ENCODE measurements at places on chromosomes 11 and 22.

GRCh38 chr11:10857459-10857708 is 469 bp downstream of the ZBED5 start:
- no peak for DNase-seq

DNA sequence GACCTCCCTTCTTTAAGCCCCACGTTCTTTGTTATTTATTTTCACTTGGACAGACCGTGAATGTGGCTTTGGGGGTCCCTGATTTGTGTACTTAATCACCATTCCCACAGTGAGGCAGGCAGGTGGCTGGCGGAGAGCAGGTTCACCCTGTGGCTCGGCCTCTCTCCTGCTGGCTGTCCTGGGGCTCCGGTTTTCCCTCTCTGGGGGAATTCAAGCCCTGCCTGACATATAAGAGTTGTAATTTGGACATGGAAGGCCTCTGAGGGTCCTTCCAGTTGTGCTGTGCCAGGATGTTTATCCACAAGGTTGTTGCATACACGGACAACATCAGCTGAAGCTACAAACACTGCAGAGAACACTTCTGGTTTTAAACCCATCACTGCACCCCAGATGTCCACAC is 824.5 kb downstream of the TBC1D22A start:
- DNase-seq, result no peak

DNA sequence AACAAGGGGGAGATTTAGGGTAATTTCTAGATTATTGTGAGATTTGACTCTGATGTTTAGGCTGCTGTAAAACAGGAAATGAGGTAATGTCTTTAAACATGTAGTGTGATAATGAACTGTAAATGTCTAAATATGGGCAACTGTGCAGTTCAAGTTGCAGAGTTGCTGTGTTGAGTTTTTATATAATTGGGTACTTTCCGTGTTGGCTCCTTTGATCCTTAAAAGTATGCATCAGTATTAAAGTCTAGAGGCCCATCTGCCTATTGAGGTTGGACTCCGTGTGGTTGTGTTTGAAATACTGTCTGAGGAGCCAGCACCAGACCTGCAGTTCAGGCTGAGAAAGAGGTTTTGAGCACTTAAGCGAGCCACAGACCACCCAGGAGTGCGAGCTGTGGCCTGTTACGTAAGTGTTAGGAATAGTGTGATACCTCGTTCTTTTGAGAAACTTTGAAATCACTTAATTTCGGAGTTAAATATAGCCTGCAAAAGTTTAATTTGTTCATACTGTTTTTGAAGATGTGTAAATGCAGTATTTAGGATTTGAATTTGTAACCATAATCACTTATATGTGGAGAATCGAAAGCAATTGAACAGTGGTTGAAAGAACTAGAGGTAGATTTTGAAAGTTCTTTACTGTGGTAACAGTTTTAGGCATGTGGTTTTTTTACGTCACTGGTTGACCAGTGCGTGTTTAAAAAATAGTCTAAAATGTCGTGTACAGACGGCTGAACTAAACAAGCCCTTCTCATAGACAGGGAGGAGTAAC is 9.0 kb downstream of the FAM118A start:
- no peak for DNase-seq

GRCh38 chr11:62613291-62613778 is 278 bp downstream of the ROM1 start:
- no peak for DNase-seq

DNA sequence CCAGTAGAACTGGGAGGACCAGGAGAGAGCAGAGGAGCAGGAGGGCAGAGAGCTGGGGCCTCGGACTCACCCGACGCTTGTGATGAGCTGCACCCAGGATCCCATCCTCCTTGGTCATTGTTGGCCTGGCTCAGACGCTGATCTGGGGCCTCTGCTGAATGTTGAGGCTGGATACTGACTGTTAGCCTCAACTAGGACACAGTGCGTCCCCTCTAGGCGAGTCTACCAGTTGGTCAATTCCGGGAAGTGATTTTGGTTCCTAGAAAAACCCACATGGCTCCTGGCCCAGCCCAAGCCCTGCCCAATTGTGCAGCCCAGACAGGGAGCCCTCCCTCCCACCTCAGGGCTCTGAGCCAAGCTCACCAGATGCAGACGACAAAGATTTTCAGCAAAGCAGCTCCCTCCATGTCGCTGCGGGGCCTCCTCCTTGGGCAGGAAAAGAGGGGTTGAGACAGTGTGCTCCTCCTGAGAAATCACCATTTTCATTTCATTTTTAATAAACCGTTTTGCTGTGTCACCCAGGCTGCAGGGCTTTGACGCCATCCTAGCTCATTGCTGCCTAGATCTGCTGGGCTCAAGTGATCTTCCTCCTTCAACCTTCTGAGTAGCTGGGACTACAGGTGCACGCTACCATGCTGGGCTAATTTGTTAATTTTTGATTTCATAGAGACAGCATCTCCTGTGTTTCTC is at the start of gene APOL4:
APOL4 (minus strand) TSS at position 180 of the 690 bp plus-strand sequence; CDS start at position 105, 75 bp downstream.
- DNase-seq, result peak; percentile 58

All from K562 (cell line).